ENCODE measurements at places on chromosomes 1 and 21.

- DNase-seq, result no peak
Measured at GRCh38 chr1:74205266-74205665, 7.2 kb downstream of the FPGT start.

GRCh38 chr21:29271927-29272333 is 26.8 kb upstream of the BACH1 start:
- no peak for DNase-seq

DNA sequence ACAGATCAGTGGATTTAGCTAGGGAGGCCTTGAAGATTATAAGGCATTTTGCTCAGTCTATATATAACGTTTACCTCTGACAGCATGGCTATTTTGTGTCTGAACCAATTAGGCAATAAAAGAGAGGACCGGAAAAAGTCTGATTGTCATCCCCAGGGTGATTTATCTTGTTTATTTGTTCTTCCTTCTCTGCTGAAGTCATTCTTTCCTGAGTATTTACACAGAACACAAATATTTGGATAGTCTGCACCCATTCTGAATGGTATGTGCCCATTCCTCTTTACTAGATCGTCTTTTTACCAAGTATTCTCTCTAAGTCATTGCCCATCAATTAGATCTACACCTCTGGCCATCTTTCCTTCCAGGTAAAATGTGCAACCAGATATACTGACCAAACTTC is 1602.9 kb downstream of the KCNT2 start:
- DNase-seq, result no peak

DNA sequence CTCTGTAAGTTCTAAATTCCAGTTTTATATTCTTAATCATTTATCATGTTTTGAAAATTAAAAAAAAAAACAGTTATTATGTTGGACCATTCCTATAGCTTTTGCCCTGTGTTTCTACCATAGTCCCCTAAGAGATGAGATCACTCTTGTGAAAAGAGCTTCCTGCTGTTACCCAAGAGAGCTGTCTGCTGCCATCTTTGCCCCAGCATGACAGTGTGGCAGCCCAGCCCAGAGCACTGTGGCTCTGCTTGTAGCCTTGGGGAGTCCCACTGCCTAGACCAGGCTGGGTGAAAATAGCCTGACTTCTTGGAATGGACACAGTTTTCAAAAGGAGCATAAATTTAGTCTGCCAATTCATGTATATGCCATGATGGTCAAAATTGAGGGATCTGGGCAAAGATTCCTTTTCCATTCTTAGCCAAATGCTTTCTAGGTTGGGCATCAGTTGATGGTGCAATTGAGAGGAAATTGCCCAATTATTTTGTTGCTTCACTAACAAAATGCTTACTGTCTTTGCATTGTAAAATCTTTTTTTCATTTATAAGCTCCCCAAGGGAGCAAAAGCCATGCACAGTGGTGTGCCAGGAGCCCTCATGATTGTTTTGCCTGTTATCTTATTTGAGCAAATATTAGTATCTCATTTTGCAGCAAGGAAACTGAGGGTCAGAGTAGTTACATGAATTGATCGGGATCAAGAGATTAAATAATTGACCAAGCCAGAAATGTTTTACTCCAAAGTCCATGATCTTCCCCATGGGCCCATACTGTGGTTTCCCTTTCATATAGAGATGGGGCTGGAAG is 72.8 kb downstream of the ETS2 start:
- no peak for DNase-seq

GRCh38 chr1:114755006-114755931 is 2.5 kb downstream of the CSDE1 start:
- no peak for DNase-seq

GRCh38 chr1:7561331-7561921 is 209.7 kb upstream of the VAMP3 start:
- no peak for DNase-seq

GRCh38 chr1:211951856-211952255 is 83.5 kb downstream of the INTS7 start:
- no peak for DNase-seq
